H7 (cell line): ENCODE measurements at places on chromosomes 3 and 15.

DNA sequence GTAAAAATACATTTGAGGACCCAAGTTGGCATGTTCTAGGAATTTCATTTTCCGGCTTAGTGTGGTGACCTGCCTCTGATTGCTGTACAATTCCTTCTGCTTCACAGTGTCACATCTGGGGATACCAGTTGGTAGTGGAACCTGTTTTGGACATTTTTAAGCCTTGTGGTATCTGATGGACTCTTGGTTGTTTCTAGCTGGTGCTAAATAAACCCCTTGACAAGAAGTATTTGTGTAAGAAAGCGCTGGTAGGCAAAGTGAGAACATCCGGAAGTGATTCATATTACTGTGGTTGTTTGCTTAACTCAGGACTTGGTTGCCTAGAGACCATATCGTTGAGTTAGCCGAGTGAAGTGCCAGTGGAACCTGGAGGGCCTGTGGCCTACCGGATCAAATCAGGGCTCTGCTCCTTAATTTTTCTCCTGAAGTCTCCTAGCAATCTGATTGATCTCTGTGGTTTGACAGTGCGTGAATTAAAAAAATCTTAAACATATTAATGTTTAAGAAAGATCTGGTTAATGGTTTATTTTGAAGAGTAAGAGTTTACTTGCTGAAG lies 12.8 kb downstream of the IQGAP1 start:
- DNase-seq = peak; percentile 58

DNA sequence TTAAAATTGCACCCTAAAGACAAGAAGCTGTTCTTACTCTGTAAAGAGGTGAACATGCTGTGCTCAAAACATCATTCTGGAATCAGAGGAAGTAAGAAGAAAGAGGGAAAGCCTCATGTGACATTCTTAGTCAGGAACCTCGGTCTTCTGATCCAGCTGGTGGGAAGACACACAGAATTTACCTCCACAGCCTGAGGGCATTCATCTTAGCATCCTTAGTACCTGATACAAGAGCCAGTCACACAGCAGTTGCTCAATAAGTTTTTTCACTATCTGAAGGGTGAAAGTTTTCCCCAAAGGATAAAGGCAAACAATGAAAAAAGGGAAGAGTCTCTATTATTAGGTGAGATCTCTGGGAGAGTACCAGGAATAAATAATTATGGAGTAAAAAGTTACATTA lies 116.8 kb downstream of the SEMA6D start:
- DNase-seq = no peak

DNA sequence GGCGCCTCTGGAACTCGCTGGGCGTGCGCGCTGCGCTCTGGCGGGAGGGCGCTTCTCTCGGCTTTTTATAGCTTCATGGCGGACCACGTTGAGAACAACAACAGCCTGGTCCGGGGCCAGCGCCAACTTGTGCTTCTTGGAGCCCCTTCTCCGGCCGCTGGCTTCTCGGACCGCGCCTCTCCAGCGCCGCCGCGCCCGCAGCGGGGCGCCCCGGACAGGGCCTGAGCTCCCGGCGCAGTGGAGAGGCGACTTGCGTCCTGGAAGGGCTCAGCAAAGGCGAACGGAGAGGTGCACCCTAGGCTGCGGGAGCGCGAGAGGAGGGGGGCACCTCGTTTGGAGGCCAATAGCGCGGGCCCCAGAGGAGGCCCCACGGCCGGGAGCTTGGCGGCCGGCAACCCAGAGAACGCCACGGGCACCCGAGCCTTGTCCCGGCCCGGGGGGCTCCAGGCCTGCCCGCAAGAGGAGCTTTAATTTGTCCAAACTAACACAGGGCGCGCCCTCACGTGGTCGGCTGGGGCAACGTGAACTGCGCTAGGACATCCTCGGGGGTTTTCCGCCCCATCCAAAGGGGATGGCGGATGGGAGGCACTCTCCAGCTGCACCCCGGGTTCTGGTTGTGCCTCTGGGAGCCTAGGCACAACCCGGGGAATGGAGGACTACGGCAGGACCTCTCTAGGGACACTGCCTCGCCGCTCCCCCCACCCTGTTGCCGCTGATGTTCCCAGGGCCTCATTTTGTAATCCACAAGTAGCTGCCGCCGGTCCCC lies 37.8 kb downstream of the HMCES start:
- peak; percentile 94 for DNase-seq

DNA sequence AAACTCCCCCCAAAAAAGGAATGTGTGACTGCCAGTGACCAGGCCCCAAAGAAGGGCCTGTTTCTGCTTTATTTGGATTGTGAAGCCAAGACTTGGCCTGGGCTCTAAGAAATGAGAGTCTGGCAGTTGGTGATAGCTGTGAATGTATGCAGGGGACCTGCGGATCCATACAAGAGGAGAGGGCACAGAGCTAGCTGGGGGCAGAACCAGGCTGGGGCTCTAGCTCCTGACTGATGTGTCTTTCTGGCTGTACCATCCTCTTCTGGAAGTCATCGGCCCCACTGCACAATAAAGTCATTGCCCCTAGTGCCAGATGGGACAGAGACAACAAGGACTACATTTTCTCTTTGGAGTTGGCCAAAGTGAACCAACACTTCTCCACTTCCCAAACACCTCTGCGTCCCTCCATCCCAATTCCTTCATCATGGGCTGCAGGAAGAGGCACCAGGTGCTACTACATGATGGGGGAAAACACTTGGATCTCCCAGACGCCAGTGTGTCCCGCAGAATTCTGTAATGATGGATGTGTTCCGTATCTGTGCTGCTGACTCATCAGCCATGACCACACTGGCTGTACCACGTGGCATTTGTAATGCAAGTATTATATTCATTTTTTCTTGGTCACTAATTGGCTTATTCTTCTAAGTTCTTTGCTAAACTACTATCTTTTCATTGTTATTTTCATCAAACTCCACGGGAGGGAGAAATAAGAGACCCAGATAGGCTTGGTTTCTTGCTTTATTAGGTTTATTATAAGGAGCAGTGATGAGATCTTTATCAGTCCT lies 1.7 kb upstream of the PLA2G4F start:
- peak; percentile 20 for DNase-seq

- no peak for DNase-seq
These were observed 55.5 kb upstream of the AGTR1 start for GRCh38 chr3:148642214-148642613.
